ENCODE measurements at places on chromosomes 3 and 15.

DNA sequence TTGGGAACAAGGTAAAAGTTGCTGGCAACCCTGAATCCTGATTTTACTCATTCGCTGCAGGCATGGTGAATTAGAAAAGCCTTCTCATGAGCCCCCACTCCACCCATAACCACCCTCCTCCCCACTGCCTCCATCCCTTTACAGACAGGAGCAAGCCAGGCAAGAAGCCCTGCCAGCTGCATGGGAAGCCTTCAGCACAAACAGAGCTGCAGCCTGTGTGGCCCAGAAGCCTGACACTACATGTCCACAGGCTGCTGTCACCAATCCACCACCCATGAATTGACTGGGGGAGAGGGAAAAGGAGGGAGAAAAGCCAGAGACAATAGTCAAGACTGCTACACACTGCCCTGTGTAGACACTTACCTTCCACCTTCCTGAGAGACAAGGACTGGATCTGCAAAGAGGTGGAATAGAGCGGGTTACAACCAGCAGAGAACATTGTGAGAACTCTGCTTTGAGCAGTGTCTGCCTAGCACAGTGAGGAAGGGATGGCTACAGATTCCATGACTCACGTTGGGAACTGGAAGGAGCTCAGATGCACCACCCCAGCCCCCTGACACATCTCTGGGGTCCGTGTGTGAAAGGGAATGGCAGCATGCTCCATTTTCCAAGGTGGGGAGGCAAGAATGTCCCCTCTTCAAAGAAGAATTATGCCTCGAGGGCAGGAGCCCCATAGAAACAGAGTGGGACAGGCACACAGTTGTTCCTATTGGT lies 33.9 kb downstream of the DZIP1L start:
- no peak for DNase-seq

DNA sequence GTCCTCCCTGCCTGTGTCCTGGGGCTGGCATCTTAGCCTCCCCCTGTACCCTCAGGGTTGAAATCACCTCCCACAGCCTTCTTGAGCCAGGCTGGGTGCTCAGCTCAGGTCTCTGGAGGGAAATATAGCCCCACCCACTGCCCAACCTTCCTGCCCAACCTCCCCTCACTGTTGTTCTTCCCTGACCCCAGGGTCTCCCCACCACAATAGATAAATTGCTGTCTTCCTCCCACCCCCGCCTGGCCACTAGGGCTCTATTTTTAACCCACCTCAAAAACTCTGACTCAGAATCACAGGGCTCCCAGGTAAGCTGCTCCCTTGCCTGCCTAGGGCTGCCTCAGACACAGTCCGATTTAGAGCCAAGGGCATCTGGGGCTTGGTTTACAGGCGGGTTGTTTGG lies 15.0 kb downstream of the HCN4 start:
- DNase-seq: no peak

DNA sequence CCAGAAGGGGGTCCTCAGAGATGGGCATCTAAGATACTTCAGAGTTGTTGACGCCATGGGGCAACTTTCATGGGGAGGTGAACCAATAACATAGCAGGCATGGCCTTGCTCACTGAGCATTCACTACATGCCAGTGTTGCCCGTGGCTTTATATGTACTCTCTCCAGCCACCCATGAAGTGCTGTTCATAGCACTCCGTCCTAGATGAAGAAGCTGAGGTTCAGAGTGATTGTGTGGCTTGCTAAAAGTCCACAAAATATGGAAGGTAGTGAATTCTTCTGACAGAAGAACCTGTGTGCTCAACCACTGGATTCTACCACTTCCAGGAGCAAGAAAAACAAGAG lies 9.8 kb upstream of the SEMA4B start:
- DNase-seq: no peak

DNA sequence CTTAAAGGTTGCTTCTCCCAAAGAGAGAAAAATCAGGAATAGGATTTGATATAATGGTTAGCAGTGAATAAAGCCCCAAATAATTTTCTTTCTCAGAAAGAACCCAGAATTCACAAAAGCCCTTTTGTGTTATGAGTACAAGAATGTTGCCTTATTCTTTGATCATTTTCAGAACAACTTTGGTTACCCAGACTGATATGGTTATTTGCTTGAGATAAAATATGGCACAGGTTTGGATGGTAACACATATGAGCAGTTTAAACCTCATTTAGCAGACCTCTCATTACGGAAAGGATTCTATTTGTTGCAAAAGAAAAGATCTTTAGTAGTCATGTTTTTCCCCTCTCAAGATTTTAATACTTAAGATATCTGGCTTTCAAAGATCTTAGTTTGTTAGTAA lies 104.8 kb upstream of the MEX3B start:
- DNase-seq: no peak

DNA sequence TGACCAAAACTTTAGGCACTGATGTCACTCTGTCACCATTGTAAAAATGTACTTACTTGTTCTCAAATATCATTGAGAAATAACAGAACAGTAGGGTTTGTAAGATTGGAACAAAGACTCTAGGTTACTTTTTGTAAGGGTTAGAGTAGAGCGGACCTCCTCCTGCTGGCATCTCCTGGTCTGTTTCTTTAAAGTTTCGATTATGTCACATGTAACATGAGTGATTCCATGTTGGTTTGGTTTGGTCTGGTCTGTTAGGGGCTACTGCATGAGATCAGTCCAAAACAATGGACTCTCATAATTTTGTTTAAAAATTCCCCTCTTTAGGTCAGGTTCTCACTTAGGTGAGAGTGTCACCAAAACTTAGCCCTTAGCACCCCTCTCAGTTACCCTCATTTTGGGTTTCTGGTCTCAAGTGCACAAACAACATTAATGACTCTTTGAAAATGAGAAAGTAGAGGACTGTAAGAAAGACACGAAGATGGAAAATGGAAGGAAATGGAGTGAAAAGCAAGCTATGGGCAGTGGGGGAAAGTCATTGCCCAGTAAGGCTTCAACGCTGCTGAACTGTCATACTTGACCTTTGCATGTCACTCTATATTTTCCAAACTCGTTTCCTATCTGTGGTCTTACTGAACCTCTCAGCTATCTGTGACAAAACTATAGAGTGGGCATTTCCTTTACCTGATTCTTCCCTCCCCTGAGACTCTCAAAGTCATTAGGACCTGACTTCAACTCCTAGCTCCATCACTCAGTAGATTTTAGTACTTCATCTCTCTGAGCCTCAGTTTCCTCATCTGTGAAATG lies 52.7 kb downstream of the LDHAL6B start:
- DNase-seq: no peak

GRCh38 chr15:82958638-82959037 lies 6.1 kb upstream of the HOMER2 start:
- DNase-seq: no peak

- no peak for DNase-seq
Measured at GRCh38 chr3:106257172-106257571, 388.4 kb upstream of the CBLB start.

GRCh38 chr3:79172241-79172640 lies 595.6 kb downstream of the ROBO1 start:
- DNase-seq: no peak

GRCh38 chr3:190716211-190716610 lies 146.3 kb downstream of the GMNC start:
- DNase-seq: no peak

GRCh38 chr3:73952781-73953180 lies 328.0 kb upstream of the PDZRN3 start:
- no peak for DNase-seq

- no peak for DNase-seq
Measured at GRCh38 chr3:149647812-149648211, 10.0 kb downstream of the WWTR1 start.

- DNase-seq: no peak
Measured at GRCh38 chr3:181383760-181384159, 328.0 kb upstream of the SOX2 start.

- no peak for DNase-seq
Measured at GRCh38 chr3:184659797-184660301, 52.0 kb downstream of the MAGEF1 start.

- DNase-seq: no peak
Measured at GRCh38 chr15:52642386-52643361, 36.5 kb downstream of the ATOSA start.

DNA sequence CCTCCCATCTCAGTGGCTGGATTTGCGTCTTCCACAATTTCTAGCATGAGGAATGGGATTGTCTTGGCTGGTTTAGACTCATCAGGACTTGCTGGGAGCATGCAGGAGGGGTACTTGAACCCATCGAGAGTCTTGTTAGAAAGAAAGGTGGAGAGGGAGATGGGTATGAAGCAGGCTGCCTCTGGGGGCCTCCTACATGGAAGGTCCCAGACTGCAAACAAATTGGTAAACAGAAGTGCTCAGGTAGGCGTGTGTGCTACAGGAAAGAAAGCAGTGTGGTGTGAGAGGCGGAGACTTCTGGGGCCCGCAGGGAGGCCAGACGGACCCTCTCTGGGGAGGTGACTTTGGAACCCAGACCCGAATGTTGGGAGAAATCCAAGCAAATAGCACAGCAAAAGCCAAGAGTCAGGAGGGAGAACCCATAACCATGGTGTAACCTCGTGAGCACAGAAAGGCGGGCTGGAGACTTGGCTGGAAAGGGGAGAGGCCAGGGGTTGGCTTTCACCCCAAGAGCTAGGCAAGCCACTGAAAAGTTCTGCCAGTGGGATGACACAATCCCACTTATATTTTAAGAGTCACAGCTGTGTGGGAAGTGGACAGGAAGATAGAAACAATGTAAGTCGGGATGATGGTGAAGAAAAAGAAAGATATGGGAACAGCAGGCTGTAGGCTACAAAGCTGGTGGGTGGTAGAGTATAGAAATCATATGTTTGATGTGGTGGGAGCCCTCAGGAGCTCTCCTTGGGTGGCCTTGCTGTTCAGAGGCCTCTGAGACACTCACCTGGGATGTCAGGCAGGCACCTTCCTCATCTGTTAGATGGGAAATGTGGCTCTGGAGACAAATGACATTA lies 130.1 kb upstream of the PRR20G start:
- DNase-seq: no peak

GRCh38 chr15:55619783-55620182 lies 31.6 kb upstream of the PYGO1 start:
- DNase-seq: no peak

DNA sequence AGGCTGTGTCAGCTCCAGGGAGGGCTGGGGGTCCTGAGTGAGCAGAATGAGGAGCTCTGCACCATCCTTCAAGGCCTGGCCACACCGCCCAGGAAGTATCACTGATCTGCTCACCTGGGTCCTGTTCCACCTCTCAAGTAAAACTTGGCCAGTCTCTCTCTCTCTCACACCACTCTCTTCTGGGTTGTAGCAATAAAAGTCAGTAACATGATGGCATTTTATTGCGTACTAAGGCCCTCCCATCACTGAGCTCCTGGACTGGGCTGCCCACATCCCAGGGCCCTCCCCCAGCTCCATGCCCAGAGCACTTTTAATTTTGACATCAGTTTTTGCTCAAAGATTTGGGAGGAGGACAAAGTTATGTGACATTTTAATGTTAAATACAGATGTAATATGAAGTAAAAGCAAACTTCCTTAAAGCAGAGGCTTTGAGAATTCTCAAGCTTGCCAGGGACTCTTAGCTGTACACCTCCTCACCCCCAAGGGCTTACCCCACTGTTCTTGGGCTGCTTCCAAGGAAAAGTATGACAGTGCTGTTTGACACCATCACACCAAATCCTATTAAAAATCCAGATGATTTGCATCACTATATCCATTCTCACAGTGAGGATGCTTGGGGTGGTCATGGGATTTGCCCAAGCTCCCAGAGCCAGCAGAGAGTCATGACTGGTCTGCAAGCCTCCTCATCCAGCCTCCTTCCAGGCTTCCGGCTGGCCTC lies 105.1 kb upstream of the SLCO2A1 start:
- no peak for DNase-seq

DNA sequence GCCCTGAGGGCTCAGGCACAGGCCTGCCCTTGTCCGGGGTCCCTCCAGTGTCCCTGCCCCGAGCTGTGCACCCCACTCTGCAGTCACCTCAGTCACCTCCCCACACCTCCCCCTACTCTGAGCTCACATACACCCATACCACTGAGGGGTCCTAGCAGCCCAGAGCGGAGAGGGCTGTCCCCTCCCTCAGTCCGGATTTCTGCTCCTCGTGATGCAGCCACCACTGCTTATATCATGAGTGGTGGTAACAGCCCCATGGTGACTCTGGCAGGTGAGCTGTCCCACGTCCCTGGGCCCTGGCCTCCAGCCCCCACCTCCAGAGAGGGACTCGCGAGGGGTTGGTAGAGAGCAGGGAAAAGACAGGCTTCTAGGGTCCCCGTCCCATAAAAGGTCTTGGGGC lies 8.0 kb downstream of the CSPG4 start:
- DNase-seq: no peak

DNA sequence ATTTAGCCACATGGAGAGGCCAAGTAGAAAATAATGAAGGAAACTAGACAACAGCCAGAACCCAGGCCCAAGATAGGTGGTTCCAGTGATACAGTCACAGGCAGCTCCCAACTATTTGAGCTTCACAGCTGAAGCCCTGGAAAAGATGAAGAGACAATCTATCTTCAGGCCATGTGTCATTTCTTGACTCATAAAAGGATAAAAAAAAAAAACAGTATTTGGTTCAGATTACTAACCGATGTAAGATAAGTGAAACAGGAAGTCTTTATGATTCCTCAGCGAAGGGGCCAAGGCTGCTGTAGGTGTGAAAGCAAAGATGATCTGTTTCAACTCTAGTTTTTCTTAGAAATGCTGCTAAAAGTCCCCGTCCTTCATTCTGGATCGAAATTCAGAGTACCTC lies 394.6 kb downstream of the ZNF385D start:
- DNase-seq: no peak

- no peak for DNase-seq
Measured at GRCh38 chr3:126964261-126964660, 18.7 kb upstream of the PLXNA1 start.

- DNase-seq: no peak
Measured at GRCh38 chr3:15454965-15455364, 27.6 kb downstream of the EAF1 start.

GRCh38 chr15:48858401-48858800 lies 19.5 kb upstream of the EID1 start:
- DNase-seq: no peak

GRCh38 chr15:69118089-69118488 lies 42.3 kb upstream of the GLCE start:
- DNase-seq: no peak

GRCh38 chr3:94522488-94522887 lies 459.6 kb downstream of the NSUN3 start:
- DNase-seq: no peak

DNA sequence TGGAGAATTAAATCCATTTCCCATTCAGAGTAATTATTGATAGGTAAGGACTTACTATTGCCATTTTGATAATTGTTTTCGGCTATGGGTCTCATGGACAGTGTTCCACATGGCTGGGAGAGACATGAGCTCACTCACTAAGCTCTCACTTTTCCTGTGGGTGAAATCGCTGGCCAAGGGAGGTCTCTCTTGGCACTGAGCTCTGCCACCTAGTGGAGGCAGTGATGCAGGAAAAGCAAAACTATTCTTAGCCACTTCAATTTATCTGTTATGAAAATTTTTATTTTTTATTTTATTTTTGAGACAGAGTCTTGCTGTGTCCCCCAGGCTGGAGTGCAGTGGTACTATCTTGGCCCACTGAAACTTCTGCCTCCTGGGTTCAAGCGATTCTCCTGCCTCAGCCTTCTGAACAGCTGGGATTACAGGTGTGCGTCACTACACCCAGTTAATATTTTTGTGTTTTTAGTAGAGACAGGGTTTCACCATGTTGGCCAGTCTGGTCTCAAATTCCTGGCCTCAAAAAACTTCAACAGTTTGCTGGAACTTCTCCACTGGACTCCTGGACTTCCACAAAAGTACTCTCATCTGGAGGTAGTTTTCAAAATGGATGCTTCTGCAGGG lies 4.7 kb upstream of the RNF13 start:
- DNase-seq: peak; percentile 72
